Stimulated activated CD4-positive, alpha-beta T cell treated with anti-CD3 and anti-CD28 coated beads, Interleukin-15, amount 100 ng/mL, for 24 hours (primary cell): ENCODE measurements at places on chromosomes 1 and 21.

- no peak for DNase-seq
Observed at GRCh38 chr1:72262735-72263134, 19.6 kb downstream of the NEGR1 start.

GRCh38 chr1:4980211-4980610 lies 325.8 kb downstream of the AJAP1 start:
- DNase-seq, result no peak

DNA sequence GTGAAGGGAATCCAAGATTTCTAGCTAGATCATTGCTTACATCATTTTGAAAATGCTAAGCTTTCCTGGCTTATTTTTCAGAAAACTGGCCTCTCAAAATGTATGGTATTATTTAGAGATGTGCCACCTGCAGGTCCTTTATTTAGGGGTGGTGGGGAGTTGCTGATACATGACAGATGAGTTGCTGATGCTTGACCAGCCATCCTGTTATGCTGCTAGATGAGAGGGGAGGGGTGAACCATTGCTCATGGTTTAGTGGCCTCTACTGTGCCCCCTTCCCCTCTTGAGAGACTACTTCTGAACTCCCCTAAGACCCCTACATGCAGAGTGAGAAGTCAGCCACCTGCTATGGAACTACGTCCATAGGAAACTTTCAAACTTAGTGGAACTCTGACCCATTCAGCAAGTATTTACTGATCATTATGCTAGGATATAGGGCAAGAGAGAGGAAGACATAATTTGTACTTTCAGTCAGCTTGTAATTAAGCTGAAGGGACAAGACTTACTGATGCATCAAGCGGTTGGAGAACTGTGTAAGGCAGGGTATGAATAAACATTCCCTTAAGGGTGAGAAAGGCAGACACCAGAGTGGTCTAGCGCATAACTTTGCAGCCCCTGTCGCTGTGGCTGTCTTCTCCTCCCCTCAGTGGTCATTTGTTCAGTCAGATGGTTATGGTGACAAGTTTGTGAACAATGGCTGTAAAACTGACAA lies 34.6 kb downstream of the SLAMF6 start:
- no peak for DNase-seq

GRCh38 chr1:64197076-64197475 lies 6.3 kb upstream of the UBE2U start:
- DNase-seq, result no peak

GRCh38 chr1:235275223-235275622 lies 52.8 kb downstream of the ARID4B start:
- no peak for DNase-seq

GRCh38 chr1:117654493-117655219 lies 48.8 kb downstream of the TENT5C start:
- no peak for DNase-seq

- DNase-seq, result no peak
Observed at GRCh38 chr1:108055387-108055786, 90.4 kb upstream of the VAV3 start.

DNA sequence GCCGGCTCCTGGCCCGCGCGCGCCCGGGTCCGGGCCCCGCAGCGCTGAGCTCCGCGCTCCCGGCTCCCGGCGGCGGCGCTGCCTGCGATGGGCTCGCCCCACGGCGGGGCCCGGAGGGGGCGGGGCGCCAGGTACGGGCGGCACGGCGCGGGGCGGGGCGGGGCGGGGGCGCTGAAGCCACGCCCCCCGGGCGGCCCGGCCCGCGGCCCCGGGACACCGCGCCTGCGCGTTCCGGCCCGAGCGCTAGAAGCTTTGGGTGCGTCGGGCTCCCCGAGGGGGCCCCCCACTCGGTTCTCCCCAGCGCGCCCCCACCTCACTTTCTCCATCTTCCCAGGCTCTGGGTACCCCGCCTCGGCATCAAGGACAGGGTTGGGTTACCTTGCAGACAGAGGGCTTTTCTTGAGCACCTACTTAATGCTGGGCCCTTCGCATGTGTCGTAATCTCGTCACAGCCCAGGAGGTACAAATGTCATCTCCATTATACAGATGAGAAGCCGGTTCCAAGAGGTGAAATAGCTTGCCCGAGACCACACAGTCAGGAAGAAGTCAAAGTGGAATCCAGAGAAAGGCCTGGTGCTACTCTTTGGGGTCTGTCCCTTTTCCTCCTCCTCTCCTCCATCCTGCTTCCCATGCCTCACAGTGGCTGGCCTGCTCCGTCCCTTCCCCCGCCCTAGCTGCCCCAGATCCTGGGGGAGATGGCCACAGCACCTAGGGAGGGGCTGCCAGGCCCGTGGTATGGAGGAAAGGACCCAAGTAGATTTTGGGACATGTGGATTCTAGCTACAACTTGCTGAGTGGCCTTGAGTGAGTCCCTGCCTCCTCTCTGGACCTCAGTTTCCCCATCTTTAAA lies 46.5 kb downstream of the RAP1GAP start:
- DNase-seq, result peak; percentile 72

- DNase-seq, result no peak
Observed at GRCh38 chr1:20112279-20113000, 6.9 kb downstream of the PLA2G2D start.

- no peak for DNase-seq
Observed at GRCh38 chr1:228283476-228284147, 75.8 kb downstream of the OBSCN start.

DNA sequence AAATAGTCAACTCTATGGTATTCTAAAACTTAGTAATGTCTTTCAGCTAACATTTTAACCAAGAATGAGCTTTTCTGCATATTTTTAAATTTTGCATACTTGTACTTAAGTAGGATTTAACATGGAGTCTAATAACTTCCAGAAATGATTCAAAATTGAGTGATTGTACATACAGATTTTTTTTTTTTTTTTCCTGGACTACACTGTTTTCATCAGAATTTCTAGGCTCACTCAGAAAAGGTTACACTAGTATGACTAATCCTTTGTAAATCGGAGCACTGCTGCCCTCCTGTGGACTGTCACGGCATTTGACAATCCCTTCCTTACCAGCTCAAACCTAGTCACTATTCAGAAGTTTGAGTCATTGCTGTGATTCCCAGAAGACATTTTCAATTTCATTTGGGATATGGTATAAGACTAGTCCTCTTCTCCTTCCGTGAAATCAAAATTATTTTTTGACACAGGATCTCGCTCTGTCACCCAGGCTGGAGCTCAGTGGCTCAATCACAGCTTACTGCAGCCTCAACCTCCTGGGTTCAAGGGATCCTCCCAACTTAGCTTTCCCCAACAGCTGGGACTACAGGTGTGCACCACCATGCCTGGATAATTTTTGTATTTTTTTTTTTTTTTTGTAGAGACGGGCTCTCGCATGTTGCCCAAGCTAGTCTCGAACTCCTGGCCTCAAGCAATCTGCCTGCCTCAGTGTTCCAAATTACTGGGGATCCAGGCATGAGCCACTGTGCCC lies 45.5 kb downstream of the CD46 start:
- peak; percentile 87 for DNase-seq

GRCh38 chr1:248757784-248758195 lies 2.2 kb upstream of the LYPD8 start:
- DNase-seq, result no peak

- peak; percentile 73 for DNase-seq
Observed at GRCh38 chr1:47755101-47755990, 241.8 kb downstream of the TRABD2B start.

- DNase-seq, result no peak
Observed at GRCh38 chr1:228349701-228350171, 56.9 kb downstream of the TRIM11 start.

- no peak for DNase-seq
Observed at GRCh38 chr1:78831731-78832360, 174.7 kb downstream of the ADGRL4 start.

DNA sequence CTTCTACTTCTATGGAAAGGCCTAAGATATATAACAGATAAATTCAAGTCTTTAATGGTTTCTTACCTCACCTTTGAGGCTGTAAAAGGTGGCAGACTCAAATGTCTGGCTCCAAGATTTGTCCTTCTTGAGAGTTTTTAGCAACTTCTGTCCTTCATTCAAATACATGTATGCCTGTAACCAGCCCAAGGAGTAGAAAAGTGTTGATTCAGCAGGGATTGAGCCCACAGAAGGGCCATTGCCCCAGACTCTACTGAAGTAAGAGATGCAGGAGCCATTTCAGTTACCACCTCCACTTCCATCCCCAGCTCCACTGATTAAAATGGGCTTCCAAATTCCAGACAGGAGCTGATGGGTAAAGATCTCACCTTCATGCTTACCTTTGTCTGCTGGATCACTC lies 80.0 kb downstream of the ADCY10 start:
- no peak for DNase-seq

DNA sequence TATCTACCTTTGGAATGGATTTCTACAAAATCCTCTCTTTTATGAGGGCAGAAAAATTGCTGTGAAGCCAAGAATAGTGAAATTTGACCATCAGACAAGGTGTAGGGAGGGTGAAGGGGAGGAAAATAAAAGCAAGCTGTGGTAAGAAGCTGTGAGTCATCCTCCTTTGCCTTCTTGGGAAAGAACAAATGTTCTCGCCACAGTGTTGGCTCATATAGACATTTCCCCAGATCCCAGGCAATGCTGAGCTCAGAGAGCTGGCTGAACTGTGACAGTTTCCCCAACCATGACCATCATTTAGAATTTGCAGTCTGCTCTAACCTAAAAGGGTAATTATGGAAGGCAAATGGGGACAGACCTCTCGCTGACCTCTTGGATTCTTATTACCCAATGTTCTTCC lies 235.4 kb downstream of the PBX1 start:
- no peak for DNase-seq

DNA sequence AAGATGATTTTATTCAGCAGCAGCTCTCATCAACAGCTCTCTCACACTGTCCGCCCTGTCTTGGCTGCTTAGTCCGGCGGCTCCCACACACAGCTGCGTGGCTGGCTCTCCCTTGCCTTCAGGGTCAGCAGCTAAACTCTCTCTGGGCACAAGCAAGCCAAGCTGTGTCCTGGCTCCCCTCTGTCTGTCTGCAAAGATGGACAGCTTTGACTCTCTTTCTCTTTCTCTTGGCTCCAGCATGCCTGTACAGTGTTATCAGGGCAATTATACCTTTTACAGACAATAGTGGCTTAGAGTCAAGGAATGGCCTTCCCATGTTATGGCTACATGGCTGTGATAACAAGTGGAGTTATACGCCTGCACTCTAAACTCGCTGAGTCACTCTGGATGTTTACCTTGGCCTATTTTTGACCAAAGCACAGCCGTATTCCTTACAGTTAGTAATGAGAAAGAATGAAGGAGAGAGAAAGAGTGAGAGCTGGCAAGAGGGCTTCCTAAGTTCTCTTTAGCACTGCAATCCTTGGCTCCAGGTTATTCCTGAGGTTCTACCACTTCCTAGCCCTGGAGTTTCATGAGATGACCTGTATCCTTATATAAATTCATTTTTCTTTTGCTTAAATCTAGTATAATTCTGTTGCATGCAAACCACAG lies 59.9 kb upstream of the ZSWIM5 start:
- no peak for DNase-seq

DNA sequence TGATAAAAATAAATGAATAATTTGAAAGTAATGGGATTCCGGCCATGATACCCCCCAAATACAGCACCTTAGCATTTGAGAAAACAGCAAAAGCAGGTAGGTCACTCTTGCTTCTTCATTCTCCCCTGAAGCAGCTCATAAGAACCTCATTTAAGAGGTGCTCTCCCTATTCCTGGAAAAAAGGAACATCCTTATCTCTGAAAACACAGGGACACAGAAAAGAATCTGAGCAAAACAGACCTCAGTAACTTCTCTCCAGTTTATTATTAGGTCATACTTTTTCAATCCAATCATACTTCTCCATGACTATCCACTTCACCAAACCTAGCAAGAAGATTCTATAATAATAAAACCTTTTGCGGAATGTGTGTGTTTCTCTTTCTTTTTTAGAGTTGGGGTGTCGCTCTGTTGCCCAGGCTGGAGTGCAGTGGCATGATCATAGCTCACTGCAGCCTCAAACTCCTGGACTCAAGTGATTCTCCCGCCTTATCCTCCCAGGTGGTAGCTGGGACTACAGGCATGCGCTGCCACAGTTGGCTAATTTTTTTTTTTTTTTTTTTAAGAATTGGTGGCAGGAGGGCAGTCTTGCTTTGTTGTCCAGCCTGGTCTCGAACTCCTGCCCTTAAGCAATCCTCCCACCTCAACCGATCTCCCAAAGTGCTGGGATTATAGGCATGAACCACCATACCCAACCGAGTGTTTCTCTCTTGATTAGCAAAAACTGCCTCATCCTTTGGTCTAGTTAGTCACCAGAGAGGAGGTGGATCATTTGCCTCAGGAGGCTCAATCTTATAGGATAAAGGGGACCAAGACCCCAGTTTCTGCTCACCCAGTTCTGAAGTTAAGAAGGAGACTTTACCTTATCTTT lies 10.6 kb upstream of the TRIM33 start:
- no peak for DNase-seq
